ENCODE measurements at places on chromosomes 5 and 9.

GRCh38 chr5:15574806-15575325 lies 74.9 kb downstream of the FBXL7 start:
- ATAC-seq: no peak

GRCh38 chr9:17520268-17521064 lies 58.4 kb upstream of the SH3GL2 start:
- ATAC-seq: no peak

- no peak for ATAC-seq
These were observed 10.4 kb downstream of the TMOD1 start for GRCh38 chr9:97511655-97512427.

DNA sequence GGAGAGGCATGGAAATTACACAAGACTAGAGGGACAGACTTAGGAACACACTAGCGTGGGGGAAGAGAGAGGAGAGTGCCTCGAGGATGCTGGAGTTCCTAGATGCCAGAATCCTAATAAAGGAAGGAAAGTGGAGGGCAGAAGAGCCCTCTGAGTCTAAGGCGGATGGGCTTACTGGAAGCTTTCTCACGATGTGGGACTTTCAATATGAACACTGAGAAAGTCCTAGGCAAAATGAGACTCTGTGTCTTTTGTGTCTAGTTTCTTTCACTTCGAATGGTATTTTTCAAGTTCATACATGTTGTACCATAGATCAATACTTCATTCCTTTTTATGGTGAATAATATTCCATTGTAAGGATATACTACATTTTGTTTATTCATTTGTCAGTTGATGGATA lies 239.4 kb downstream of the NSG2 start:
- no peak for ATAC-seq

DNA sequence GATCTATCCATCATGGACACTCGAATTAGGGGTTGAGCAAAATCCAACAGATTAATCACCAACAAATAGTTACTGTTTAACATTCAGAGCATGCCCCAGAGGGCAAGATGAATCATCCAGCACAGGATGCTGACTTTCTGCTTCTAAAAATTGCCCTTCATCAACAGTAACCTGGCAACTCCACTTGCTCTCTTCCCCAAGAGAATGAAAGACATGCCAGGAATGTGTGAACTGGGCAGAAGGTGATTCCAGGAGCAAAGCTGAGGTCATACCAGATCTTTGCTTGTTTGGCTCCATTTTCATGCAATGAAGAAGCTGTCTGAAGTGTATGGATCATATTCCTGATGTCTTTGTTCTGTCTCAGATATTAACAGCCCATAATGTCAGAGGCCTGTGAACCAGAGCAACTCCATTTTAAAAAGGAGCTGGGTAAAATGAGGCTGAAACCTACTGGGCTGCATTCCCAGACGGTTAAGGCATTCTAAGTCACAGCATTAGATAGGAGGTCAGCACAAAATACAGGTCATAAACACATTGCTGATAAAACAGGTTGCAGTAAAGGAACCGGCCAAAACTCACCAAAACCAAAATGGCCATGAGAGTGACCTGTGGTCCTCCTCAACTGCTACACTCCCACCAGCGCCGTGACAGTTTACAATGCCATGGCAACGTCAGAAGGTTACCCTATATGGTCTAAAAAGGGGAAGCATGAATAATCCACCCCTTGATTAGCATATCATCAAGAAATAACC lies 2.5 kb upstream of the ZNF367 start:
- ATAC-seq: no peak

GRCh38 chr5:68398146-68398812 lies 182.7 kb downstream of the PIK3R1 start:
- ATAC-seq: no peak

DNA sequence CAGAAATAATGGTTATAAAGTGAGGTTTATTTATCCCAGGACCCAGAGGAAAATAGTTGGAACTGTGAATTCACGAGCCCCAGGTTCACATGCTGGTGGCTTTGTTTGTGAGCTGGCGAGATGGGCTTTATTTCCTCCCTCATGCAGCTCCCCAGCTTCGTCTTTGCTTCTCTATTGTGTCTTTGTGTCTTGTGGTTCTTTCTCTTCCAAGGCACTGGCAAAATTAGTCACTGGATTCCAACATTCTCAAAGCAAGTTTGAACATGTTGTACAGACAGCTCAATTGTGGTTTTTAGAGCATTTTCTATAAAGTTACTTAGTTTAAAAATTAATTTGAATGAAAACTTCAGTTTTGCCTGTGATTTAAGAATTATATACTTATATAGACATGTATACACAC lies 7.2 kb downstream of the NDUFS6 start:
- no peak for ATAC-seq

GRCh38 chr5:60036192-60036938 lies 142.8 kb upstream of the PDE4D start:
- no peak for ATAC-seq

- no peak for ATAC-seq
These were observed 139.3 kb upstream of the NR3C1 start for GRCh38 chr5:143542798-143543144.

DNA sequence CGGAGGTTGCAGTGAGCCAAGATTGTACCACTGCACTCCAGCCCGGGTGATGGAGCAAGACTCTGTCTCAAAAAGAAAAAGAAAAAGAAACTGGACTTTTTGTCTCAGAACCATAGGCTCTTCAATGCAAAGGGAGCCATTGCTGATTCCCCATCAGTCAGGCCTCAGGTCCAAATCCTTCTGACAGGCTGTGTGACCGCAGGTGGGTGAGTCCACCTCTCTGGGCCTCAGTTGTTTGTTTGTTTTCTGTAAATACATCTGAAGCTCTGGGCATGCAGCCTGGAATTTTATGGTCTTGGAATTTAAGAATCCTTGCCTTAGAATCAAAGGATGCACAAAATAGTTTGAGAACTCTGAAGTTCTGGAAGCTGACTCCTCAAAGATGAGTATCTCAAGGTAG lies 21.1 kb upstream of the TOR2A start:
- ATAC-seq: no peak

GRCh38 chr5:124650147-124650561 lies 96.3 kb downstream of the ZNF608 start:
- no peak for ATAC-seq

DNA sequence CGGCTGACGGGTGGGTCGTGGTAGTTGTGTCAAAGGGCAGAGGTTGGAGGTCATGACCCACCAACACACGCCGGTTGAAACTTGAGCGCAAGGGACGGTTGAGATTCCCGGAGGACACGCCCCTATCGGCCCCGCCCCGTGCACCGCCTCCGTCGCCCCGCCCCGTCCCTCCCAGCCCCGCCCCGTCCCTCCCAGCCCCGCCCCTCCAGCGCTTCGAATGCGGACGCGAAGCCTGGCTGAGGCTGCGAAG lies 226 bp upstream of the RANBP17 start:
- no peak for ATAC-seq

GRCh38 chr5:76358-77169 lies 15.4 kb upstream of the PLEKHG4B start:
- ATAC-seq: no peak

DNA sequence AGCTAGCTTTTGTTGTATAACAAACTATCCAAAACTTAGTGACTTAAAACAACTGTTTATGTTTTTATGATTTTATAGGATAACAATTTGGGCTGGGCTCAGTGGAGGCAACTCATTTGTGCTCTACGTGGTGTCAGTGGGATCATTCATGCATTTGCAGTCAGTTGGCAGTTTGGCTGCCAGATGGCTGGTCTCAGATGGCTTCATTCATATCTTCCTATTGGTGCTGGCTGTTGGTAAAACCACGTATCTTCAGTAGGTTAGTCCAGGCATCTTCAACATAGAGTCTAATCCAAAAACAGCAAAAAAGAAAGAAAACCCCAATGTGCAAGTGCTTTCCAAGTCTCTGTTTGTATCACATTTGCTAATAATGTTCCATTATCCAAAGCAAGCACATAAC lies 51.7 kb upstream of the RIC1 start:
- ATAC-seq: no peak

Measured in gastroesophageal sphincter (tissue), 4 donors.